HFFc6 (cell line): ENCODE measurements at places on chromosomes 7 and 10.
A peak's percentile ranks its signal among the peaks of the same experiment; 100 is the strongest.

DNA sequence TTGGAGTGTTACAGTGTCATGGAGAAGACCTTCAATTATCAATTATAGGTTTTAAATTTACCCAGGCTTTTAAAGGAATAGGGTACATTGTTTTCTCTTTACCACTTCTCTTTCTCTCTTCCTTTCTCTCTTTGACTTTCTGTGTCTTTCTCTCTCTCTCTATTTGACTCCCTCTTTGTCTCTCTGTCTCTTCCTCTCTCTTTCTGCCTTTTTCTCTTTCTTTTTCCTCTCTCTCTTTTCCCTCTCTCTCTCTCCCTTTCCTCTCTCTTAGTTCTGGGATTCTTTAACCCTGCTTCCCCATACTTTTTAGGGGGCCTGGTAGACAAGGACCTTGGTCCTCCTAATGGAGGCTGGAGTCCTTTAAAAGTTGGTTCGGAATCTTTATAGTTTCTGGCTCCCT, 15.9 kb upstream of the GHITM start:
- no peak for DNase-seq

- no peak for DNase-seq
Observed at GRCh38 chr7:127250312-127251035, 2.3 kb downstream of the GRM8 start.

DNA sequence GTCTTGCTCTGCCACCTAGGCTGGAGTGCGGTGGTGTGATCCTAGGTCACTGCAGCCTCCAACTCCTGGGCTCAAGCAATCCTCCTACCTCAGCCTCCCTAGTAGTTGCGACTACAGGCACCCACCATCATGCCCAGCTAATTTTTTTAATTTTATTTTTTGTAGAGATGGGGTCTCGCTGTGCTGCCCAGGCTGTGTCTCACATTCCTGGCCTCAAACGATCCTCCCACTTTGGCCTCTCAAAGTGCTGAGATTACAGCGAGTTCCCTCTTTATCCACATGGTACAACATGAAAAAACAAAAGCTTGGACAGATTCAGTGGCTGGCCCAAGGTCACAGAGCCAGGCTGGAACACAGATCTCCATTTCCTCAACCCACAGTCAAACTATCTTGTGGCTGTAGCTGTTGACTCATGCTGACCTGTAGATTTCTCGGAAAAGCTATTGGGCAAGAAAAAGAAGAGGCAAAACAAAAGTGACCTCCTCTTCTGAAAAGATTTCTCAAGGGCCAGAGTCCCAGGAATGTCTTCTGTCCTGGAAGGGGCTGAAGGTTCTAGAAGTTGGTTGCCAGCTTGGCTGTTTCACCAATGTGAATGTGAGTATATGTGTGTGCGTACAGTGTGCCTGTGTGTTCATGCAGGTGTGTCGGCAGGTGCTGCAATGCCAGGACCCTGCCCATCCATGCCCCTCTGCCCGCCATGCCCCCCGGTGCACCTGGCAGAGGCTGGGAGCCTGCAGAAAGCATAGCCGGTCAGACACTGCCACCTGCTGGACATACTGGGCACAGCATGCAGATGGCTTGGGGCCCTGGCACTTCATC, 28.4 kb downstream of the TMEM130 start:
- peak; percentile 80 for DNase-seq

DNA sequence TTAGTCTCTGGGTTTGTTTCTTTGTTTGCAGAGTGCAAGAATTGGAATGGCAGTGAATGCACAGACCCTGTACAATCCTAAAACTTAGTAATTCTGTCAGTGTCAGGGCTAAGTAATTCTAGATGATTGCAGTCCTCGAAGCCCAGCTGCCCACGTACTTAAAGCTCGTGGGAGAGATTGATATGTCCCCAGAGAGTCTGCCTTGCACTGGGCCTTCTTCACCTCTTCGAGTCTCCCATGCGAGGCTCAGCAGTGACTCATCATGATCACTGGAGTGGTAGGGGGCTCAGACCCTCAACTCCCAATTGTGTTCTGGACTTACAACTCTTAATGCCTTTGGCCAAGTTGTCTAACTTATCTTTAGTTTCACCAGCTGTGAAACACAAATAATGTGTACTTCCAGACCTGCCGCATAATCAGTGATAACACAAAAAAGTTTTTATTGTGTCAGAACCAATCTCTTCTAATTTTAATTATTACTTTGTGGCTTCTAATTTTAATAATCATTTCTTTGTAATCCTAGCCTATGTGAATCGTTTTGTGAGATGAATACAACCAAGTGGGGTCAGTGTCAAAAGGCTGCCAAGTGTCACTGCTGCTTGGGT, 345.6 kb upstream of the LRGUK start:
- no peak for DNase-seq
